G401 (cell line): ENCODE measurements at places on chromosomes 3 and 15. TPM values are rescaled to one million over a fixed set of nuclear protein-coding genes. Genes with fewer than 3 reads are reported as not detected.

- DNase-seq, result peak; percentile 31
These were observed 431.2 kb downstream of the LPP start for GRCh38 chr3:188584958-188585689.

- no peak for DNase-seq
These were observed 574.0 kb downstream of the RBMS3 start for GRCh38 chr3:29854821-29855220.

Gene FAM162A
- total RNA-seq, result 35.6 and 58.4 TPM in 2 replicates

- DNase-seq, result no peak
These were observed 37.9 kb downstream of the PARP15 start for GRCh38 chr3:122615303-122615702.

DNA sequence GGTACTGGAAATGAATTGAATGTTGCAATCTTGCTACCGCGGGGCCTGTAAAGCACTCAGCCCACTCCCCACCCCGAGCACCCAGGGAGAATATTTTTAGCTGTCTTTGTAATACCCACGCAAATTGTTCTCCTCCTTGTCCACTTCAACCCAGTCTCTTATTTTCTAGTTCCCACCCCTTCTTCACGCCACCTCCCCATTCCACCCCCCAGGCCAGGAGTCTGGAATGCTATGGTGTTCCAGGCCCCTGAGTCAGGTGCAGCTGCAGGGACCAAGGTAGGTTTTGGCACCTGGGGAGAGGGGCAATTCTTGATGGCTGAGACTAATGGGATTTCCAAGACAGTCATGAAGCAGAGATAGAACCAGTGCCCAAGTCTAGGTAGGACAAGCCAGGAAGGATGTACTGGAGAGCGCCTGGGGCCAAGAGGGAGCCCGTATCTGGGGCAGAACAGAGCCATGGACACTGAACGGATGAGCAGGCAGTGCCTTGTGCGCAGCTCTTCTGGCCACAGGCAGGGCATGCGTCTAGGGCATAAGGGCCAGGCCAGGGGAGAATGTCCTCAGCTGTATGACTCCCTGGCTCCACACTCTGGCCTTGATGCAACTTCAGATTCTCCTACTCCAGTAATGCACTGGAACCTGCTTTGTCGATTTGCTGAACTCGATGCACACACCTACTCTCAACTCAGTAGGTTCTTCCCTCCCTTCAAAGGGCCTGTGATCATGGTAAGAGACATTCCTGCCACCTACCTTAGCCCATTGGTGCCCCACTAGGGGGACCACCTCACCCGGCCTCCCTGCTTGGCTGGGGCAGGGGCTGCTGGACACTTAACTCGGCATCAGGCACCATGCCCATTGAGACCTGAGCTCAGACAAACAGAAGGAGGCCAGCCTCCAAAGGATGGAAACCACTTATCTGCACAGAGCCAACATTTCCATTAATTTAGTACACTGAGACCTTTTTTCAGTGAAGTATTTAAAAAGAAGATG, 34.6 kb upstream of the MAGEF1 start:
- DNase-seq, result no peak

GRCh38 chr3:129310111-129311011, 31.7 kb downstream of the HMCES start:
- no peak for DNase-seq

Gene CCDC174
- 9.3 and 18.9 TPM in 2 replicates for total RNA-seq
